Mesendoderm (in vitro differentiated cells): ENCODE measurements at places on chromosomes 13 and 19.

DNA sequence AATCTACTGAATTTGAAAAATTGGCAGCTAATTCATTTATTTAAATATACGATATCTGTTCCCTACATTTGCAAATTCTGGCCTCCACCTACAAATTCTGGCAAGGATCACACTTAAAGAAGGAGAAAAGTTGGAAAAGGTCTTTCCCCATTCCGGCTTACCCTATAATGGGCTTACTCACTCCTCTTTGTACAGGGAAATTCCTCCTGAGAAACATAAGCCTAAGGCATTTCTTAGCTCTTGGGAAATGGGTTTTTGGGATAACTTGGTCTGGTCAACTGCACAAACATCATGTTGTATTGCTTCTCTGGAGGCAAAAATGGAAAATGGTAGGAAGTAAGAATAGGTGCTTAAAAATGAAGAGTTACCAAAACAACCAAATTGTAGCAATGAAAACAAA, 25.5 kb downstream of the KCTD12 start:
- no peak for DNase-seq

GRCh38 chr19:8017808-8018207, 12.4 kb upstream of the ELAVL1 start:
- DNase-seq, result no peak

GRCh38 chr13:62137629-62138405, 722.2 kb upstream of the PCDH20 start:
- DNase-seq, result no peak

DNA sequence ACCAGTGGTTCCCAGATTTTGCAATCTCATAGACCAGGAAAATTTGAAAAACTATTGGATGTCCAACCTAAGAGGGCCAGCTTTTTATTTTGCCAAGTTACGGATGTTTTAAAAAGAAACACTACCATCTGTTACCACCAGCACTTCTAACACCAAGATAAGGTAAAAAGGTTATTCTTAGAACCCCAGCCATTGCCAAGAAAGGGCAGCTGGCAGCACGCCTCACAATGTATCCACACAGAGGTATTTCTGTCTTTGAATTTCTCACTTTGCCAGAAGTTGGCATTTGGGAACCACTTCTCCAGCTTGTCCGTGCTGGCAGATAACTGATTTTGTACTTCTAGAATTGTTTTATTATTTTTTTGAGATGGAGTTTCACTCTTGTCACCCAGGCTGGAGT, 28.7 kb downstream of the CAPN12 start:
- no peak for DNase-seq

DNA sequence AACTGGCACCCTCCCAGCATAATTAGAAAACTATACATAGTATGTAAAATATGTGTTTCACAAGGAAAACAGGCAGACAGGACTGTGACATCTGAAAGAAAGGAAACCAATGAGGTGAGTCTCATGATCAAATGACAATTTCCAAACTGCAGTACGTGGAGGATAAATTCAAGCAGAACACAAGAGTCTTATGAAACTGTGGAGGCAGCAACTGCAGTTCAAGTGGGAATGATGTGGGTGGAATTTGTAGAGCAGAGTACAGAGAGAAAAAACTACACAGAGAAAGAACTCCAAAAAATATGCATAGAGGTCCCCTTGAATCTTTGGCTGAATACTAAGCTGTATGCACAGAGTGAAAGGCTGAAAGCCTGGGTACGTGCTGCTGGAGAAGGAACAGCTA, 9.7 kb downstream of the SIGLEC6 start:
- no peak for DNase-seq

DNA sequence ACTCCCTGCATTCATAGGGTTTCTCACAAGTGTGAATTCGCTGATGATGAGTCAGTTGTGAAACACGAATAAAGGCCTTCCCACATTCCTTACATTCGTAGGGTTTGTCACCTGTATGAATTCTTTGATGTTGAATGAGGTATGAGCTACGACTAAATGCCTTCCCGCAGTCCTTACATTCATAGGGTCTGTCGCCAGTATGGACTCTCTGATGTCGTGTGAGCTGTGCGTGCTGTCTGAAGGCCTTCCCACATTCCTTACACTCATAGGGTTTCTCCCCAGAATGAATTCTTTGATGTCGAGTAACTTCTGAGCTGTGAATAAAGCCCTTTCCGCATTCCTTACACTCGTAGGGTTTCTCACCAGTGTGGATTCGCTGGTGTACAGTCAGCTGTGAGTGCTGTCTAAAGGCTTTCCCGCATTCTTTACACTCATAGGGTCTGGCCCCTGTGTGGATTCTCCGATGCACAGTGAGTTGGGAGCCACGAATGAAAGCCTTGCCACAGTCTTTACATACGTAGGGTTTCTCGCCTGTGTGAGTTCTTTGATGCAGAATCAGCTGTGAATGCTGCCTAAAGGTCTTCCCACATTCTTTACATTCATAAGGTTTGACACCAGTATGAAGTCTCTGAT, 30.5 kb upstream of the COX7A1 start:
- DNase-seq, result peak; percentile 87

DNA sequence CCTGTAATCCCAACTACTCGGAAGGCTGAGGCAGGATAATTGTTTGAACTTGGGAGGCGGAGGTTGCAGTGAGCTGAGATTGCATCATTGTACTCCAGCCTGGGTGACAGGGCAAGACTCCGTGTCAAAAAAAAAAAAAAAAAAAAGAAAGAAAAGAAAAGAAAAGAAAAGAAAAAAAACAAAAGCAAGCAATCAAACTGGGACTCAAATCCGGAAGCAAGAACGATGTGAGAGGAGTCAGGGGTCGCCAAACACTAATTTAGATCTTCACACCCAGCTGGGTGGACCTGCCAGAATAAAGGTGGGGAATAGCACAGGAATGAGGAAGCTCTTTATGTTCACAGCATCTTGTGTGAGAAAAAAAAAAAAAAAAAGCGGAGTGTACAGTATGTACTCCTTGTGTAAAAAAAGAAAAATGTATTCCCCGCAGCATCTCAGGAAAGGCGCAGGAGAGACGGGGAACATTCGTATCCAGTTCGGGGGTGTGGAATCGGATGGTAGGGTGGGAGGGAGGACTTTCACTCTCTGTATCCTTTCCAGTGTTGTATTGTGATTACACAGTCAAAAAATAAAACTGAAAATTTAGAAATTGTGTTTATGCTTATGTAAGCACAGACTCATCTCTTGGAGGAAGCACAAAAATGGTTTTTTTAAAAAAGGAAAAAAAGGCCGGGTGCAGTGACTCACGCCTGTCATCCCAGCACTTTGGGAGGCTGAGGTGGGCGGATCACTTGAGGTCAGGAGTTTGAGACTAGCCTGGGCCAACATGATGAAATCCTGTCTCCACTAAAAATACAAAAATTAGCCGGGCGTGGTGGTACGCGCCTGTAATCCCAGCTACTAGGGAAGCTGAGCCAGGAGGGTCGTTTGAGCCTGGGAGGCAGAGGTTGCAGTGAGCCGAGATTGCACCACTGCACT, 7.6 kb downstream of the DNAJB1 start:
- DNase-seq, result no peak

- peak; percentile 21 for DNase-seq
These were observed 724 bp upstream of the ZNF780A start for GRCh38 chr19:40091205-40092129.

GRCh38 chr13:101875717-101876393, 423.4 kb downstream of the ITGBL1 start:
- DNase-seq, result peak; percentile 36

DNA sequence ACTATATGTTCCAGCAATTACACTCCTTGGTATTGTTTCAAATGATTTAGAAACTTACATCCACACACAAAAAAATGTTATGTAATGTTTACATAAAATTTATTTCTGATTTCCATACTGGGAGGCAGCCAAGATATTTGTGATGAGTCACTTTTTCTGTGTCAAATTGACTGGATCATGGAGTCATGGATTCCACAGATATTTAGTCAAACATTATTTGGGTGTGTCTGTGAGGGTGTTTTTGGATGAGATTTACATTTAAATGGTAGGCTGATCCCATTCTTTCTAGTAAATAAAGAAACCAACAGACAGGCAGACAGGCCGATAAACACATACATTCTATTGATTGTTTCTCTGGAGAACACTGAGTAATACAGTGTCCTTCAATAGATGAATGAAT, 562.8 kb downstream of the SLITRK6 start:
- DNase-seq, result no peak

DNA sequence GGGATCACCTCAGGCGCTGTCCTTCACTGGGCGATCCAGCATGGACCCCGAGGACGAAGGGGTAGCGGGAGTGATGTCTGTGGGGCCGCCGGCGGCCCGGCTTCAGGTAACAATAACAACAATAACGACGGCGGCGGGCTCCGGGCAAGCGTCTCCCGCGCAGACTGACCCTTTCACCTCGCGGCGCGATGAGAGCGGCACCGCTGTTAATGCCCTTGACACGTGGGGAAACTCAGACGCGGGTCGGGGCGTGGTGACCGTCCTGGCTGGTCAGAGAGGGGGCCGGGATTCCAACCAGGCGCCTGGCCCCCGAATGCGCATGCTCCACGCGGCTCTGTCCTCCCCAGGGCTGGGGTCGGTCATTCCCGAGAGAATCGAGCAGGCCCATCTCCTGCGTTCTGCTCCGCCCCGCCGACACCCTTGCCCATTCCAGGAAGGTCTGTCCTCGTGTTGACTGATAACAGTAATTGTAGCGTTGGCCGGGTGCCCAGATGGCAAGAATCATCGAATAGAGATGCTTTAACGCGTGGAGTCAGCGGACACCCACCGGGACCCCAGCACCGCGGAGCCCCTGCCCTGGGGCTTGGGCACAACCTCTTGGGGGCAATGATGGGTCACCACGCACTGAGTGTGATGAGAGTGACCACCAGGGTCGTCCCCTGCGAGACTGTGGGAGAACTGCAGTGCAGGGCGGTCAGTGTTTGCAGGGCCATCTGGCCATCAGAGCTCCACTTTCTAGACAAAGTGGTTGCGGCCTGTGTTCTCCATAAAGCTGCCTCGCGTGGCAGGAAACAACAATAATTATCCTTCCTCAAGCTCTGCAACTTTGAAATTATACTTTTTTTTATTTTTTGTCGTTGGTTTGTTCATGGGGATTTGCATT, 528 bp downstream of the ZNF8 start:
- peak; percentile 87 for DNase-seq

GRCh38 chr13:19927117-19927748, 31.3 kb upstream of the ZMYM2 start:
- peak; percentile 19 for DNase-seq

GRCh38 chr19:43726736-43727592, 11.1 kb downstream of the IRGC start:
- no peak for DNase-seq

- DNase-seq, result peak; percentile 76
These were observed 121.1 kb upstream of the MYO16 start for GRCh38 chr13:108508263-108508662.

DNA sequence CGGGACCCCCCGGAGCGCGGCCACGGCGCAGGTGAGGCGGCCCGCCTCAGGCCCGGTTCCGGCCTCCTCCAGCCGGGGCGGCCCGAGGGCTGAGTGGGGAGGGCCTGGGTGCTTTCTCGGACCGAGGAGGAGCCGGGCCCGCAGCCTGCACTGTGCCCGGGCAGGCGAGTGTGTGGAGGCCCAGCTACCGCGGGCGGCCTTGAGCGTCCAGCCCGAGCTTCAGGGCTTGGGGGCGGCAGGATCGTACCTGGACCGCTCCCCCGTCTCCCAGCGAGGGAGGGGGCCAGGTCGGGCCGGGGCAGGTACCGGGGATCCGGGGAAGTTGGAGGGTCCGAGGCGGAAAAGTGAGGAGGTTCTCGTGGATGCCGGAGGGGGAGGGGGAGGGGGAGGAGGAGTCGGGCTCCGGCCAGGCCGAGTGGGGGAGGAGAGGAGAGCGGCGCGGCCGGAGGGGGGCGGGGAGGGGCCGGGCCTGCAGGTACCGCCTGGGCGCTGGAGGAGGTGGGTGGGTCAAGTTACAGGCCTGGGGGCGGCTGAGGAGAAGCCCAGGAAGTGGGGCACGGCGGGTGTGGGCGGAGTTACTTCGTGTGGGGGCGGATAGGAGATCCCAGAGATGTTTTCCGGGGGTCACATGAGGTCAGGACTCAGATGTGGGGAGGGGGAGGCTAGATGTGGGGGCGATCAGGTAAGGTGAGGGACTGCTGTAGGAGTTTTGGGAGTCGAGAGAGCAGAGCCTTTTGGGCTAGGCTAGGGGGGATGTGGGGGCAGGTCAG, 545 bp downstream of the NACC1 start:
- DNase-seq, result peak; percentile 94
